Hypothalamus (tissue), 51 donors: ENCODE measurements at places on chromosomes 12 and 14.

DNA sequence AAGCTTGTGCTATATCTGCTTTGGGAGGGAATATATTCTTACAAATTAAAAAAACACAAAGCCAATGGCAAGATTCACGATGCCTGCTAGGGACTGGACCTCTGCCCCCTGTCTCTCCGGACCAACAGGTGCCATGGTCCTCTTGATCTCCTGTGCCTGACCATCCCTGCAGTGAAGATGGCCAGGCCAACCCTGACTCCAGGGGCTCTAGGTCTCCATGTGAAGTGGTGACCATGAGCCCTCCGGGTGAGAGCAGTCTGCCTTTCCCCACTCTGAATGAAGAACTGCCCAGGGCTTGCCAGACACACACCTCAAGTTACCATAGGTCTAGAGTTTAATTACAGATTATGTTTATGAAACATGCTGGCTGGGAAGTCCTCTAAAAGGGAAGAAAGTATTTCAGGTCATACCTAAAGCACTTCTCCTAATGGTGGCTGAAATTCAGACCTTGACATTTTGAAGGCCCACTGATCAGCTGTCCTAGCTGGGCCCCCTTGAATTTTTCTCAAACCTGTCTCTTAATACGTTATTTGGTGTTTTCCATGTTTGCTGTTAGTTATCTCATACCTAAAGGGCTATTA lies 1.4 kb downstream of the ARHGDIB start:
- no peak for DNase-seq

DNA sequence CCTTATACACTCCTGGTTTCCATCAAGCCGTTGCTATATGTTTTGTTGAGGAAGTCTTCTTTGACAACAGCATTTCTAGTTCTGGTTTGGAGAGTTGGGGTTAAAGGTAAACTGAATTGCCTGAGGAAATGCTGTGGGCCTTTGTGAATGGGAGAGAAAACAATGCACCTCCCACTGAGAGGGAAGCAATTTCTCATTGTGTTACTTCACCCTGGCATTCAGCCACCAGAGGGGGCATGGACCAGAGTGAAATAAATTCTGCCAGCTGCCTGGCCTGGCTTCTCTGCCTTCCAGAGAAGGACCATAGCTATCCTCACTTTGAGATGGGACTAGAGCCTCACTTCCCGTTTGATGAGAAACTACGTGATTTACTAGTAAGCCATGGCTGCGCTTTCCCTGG lies 475.3 kb downstream of the EGLN3 start:
- DNase-seq = no peak

DNA sequence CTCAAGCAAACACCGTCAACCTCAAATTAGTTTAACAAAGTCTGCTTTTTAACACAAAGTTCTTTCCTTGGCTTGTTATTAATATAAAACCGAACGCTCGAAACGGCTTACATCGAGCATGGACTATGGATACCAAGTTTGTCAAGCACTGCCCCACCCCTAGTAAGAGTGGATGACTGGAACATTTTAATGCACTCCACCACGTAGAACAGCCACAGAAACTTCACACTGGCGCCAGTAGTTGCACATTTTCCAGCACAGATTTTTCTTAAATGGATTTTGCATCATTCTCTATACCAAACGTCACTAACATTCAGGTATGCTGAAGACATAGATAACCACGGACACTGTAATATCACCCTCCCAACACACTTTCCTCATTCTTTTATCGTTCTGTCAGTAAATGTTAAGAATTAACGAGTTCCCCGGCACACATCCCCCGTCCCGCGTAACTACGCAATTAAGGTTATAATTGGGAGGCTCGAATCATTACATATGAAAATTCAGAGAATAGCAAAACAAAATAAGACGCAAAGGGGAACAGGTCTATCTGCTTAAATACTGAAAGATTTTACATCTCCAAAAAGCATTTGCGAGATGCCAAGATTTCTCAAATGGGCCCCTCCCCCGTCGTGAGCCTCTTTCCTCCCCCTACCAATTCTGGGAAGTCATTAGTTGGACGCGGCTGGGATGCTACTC lies 990 bp downstream of the FERMT2 start:
- peak; percentile 24 for DNase-seq

GRCh38 chr14:29301571-29301970 lies 535.0 kb downstream of the FOXG1 start:
- DNase-seq = no peak

- DNase-seq = no peak
These were observed 31.9 kb downstream of the KCTD10 start for GRCh38 chr12:109445191-109445609.

GRCh38 chr14:69281450-69282169 lies 21.7 kb downstream of the GALNT16 start:
- no peak for DNase-seq

DNA sequence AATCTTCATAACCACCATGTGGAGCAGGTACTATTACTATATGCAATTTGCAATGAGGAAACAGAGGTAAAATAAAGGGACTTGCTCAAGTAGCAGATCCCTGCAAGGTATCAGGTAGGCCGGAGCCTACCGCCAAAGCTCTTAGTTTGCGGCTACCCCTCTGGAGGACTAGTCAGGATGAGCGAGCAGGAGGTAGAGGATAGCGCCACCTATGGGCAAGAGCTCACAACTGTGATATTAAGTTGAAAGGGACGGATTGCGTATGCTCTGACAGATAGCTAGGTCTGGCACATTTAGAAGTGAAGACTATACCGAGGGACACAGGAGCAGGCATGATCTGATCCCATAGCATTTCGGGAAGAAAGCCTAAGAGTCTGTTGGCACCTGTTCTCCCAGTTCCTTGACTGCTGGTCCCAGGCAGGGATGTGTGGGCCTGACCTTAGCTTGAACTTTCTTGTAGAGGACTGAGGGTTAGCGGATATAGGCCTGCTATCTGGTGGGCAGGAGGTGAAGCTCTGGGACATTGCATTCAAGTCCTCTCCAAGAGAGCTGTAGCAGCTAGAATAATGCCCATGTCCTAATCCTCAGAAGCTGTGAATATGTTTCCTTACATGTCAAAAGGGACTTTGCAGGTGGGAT lies 48.0 kb downstream of the SLC17A8 start:
- no peak for DNase-seq
